Hematopoietic multipotent progenitor cell treated with erythropoietin and hydrocortisone succinate and interleukin-3 and kit ligand, for 15 days (in vitro differentiated cells): ENCODE measurements at places on chromosomes 7 and 10.

- no peak for DNase-seq
Observed at GRCh38 chr10:132611026-132611910, 73.7 kb downstream of the INPP5A start.

DNA sequence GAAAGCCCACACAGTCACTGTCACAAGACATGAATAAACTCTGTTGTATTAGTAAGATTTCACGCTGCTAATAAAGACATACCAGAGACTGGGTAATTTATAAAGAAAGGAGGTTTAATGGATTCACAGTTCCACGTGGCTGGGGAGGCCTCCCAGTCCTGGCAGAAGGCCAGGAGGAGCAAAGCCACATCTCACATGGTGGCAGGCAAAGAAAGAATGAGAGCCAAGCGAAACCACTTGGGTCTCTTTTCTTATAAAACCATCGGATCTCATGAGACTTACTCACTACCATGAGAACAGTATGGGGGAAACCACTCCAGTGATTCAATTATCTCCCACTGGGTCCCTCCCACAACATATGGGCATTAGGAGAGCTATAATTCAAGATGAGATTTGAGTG lies 110.2 kb downstream of the ST8SIA6 start:
- DNase-seq, result no peak

DNA sequence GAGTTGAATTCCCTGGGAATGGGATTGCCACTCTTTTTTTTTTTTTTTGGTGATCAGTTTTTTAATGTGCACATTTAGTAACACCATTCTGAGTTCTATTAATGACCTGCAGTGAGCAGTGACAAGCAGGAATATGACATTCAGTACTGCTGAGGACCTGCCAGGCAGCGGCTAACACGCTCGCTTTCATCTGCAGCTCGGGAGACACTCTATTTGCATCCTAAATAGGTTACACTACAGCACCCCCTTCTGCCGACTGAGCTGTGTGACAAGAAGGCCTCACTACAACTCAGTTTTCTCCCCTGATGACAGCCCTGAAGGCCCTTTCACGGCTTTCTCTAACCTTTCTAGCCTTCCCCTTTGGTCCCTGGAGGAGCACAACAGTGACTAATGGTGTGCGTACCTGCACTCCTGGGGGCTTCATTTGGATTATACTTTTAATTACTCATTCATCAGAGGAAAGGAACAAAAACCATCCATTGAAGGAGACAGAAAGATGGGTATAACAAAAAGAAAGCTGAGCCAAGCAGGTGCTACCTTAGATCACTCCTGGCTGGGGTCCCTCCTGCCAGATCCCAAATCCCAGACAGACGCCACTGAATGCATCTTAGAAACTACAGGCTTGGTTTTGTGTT lies 872.4 kb downstream of the LRMDA start:
- no peak for DNase-seq

DNA sequence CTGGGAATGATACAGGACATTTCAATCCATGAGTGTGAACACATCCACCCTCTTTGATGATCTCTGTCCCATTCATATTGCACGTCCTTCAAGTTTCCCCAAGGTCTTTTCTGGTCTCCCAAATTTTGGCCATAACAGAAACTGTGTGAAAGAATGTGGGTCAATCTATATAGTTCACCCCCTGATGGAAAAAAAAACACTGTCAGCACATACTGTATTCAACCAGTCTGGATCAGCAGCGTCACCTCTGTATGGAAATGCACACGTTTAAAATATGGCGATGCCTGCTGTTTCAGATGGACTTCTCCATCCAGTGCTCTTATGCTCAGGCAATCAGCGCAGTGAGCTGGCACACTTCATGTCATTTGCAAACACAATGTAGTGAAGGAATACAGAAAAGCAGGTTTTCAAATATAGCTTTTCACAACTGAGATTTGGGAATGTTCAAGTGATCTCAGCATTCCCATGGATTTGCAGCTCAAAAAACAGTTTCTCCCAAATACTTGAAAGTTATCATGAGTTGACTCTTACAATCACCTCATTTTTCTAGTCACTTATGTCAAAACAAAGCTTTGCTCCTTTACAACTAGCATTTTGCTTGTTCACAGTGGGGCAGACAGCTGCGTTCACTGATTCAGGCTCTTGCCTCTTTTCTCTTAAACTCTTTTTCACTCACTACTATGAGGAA lies 61.1 kb downstream of the FAM13C start:
- no peak for DNase-seq

DNA sequence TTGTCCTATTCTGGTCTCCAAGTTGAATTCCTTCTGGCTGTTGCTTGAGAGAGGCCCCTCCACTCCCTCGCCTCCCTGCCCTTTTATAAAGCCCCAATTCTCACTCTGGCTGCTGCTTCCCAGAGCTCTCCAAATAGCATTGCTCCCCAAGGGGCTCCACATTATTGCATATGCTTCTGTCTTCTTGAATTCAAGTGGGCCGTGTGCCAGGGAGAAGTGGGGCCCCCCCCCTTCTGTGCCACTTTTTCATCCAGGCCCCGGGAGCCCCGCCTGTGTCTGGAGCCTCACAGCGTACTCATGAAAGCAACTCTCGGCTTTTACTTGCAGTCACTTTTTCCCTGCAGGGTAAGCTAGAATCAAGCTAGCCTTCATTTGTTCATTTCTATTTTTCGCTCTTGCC lies 265.1 kb downstream of the CCSER2 start:
- DNase-seq, result no peak

DNA sequence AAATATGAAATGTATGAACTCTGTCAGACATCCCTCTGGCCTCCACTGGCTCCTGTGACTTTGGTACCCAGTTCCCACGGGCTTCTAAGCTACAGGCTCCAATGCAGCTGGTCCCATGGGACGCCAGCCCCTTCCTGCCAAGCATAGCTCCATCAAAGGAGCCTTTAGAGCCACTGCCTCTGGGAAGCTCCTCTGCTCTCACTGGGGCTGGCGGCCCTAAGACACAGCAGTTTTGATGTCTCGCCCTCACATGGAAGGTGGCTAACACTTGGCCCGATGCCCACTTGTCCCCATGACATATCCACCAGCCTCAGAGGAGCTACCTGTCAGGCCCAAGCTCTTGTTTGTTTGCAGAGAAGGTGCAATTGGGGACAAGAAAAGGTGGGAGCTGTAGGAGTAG lies 453.7 kb upstream of the LRRN3 start:
- no peak for DNase-seq

- no peak for DNase-seq
Observed at GRCh38 chr7:124162667-124163066, 129.8 kb upstream of the TMEM229A start.

DNA sequence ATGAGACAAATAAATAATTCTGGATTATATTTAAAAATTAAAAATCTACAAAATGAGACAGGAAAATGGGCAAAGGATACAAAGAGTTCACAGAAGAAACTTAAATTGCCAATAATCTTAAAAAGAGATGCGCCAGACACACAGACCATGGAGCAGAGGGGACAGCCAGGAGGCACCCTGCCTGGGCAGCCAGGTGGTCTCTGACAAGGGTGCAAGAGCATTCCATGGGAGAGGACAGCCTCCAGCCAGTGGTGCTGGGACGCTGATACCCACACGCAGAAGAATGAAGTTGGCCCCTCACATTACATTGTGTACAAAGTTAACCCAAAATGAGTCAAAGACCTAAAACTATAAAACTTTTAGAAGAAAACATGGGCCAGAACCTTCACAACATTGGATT lies 106.3 kb downstream of the NKX6-2 start:
- DNase-seq, result no peak

DNA sequence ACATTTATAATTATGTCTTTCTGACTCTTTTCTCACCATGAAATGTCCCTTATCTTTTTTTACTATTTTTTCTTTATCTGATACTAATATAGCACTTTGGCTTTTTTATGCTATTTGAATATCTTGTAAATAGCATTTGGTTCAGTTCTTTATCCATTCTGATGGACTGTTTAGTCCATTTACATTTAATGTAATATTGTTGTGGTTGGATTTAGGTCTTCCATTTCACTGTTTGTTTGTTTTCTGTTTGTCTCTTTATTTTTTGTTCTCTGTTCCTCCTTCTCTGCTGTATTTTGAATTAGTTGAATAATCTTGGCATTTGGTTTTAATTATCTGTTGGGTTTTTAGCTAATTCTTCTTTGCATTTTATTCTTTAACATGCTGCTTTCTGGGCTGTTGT lies 89.8 kb downstream of the ANKIB1 start:
- no peak for DNase-seq

DNA sequence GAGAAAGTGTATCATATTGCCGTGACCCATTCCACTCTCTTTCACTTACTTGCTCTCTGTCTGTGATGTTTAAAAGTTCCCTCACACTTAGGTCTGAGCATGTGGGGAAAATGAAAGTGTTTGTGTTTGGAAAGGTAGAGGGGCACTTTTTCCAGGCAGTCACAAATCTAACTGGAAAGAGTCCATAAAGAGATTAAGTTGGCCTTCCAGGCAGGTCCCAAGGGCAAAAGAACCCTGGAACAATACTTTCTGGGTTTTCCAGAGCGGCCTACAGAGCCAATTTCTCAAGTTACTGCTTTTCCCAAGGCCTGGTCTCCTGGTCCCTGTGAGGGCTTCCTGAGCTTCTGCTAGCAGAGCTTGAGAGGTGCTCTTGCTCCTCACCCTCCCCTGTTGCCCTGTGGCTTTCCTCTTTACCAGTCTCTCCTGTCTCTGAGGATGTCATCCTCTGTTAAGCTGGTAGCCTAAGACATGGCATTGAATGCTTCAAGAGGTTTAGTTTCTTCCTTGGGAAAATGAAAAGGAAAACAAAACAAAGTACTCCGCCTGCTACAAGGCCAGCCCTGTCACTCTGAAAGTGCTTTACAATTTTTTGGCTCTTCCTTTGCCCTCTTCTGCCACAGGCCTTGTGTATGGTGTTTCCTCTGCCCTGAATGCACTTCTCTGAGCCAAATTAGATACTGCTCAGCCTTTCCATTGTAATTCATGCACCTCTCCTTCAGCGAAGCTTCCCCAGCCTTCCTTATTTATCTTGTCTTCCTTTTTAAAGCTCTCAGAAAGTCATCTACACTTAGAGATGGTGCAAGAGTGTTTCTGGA lies 20.1 kb downstream of the TES start:
- DNase-seq, result no peak

DNA sequence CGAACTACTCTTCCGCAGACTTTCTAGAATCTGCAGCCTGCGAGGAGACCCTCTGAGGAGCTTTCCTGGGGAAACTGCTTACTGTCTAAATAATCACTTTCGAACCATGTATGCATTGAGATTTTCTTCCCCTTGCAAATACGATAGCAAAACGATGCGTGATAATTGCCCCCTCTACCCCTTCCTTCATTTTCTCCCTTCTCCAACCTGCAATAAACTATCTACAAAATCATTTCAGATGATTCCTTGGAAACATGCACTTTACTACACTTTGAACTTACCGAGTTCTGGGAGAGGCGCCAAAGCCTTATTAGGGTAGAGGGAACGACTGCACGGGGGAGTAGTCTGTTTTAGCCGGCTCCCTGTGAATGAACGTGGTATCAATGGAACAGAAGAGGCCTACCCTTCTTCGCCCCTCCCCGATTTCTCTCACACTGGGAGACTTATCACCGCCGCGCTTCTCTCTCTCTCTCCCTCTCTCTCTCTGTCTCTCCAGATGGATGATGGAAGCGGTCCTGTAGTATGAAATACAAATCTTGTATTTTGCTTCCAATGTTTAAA lies at the start of gene FGFBP3:
TSS of gene FGFBP3 (minus strand) at position 370 of the 561 bp plus-strand sequence. CDS start 517 bp downstream, outside the sequence.
- peak; percentile 35 for DNase-seq

- no peak for DNase-seq
Observed at GRCh38 chr7:3250725-3251124, 50.3 kb upstream of the SDK1 start.

GRCh38 chr10:78436706-78437406 lies 403.2 kb downstream of the RPS24 start:
- DNase-seq, result no peak

GRCh38 chr7:82345886-82346285 lies 97.7 kb downstream of the CACNA2D1 start:
- DNase-seq, result no peak

DNA sequence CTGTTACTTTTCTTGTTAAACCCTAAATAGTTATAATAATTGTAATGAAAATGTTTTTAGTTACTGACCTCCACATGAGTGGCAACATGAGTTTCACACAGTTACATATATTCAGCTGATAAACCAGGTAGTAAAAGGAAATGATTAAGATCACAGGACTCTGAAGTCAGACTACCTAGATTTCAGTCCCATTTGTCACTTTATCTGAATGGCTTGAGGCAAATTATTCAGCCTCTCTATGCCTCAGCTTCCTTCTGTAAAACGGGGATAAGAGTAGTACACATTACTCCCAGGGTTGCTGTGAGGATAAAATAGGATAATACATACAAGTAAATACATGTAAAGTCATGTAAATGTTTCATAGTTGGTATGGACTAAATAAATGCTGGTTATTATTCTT lies 254.3 kb upstream of the LRRTM3 start:
- no peak for DNase-seq

- DNase-seq, result no peak
Observed at GRCh38 chr10:45425621-45426563, 51.9 kb downstream of the ALOX5 start.

GRCh38 chr7:45625714-45626440 lies 51.7 kb downstream of the ADCY1 start:
- DNase-seq, result no peak

DNA sequence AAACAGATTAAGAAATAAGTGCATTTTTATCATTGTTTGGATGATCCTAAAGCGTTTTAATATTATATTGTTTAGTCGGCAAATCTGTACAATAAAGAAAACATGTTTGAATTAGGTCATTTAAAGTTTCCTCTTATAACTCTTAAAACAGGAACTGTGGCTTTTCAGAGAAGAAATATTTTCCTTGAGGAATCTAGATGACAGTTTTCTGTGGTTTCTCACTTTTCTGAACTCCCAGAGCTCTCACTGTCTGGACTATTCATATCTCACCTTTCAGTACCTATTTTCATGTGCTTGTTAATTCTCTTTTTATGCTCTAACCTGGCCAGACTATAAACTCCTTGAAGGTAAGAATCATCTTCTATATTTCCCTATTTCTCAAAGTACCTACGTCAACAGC lies 135.1 kb downstream of the CHN2 start:
- DNase-seq, result no peak

DNA sequence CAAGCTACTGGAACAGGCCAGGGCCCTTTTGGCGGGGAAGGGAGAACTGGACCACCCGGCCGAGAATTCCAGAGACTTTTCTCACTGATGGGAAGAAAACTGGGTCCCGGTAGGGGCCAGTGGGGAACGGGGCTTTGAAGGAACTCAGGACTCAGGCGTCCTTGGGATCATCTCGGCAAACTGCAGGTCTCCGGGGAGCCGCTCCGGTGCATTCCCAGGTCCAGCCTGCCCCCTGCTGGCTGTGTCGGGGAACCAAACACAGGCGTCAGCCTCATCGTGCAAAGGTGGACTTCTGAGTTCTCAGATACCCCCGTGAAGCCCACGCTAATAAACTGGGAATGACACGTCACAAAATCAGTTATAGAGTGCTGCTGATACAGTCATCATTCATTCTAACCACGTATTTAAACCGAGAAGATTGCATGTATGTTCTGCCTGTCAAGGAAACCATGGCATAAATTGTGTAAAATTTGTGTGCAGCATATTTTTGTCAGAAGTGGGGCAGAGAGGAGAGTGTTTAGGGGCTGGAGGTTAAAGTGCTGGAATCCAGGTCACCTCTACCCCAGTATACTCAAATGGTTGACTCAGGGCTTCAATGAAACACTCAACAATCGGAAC lies 76.1 kb upstream of the CPXM2 start:
- peak; percentile 19 for DNase-seq
